Activated T-helper 1 cell treated with Interleukin-2 at 50 U/mL for 16 hours (primary cell): ENCODE measurements at places on chromosomes 1 and 21.

DNA sequence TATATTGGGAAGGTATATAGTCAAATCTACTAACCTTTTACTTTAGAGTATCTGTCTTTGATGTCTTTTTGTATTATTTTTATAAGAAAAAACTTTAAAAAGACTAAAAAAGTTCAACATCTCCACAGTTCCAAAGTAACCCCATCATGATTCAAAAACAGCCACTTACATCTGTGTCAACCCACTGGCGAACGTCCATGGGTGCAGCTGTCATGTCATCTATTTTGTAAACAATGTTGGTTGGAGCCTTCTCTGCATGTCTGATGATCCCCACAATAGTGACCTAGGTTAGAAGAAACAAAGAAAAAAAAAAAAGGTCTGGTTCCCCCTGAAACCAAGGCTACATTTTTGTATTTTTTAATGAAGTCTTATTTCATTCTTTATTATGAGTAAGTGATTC, 28.0 kb upstream of the SMPDL3B start:
- DNase-seq: no peak

DNA sequence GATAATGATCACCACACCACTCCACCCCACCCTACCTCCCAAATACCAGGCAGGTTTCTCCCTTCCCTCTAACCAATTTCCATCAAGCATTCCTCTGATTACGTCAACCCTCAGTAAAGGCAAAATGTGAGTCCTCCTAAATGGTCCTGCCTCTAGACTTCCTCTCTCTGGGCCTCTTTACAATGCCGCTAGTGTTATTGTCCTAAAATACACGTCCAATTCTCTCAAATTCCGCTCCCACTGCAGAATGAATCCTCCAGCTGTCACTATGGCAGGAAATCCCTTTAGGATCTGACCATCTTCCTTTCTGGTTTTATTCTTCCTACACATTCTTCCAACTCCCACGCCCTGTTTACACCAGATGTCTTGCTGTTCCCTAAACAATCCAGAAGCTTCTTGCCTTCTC, 68.7 kb downstream of the DEGS1 start:
- no peak for DNase-seq

DNA sequence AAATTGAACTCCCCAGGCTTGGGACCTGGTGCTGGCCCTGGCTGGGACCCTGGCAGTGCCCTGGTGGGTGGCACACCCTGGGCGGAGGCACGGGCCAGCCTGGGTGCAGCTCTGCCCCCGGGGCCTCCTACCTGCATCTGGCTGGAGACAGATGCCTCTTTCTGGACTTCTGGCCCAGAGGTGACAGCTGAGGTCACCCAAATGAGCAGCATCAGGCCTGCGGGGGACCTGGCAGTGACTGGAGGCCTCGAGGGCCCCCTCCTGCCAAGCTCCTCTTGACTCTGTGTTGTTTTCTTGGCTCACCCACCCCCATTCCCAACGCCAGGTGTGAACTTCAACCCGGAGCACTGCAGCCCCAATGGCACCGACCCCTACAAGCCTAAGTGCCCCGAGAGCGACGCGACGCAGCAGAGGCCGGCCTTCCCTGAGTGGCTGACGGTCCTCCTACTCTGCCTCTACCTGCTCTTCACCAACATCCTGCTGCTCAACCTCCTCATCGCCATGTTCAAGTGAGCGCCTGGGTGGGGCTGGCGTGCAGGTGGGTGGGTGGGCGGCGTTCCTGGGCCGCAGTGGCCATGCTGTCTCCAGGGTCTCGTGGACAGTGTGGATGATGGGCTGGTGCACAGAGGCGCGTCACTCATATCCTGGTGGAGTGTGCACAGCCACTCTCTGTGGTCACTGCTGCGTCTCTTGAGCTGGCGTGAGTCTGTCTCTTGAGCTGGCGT, 41.6 kb upstream of the LRRC3 start:
- no peak for DNase-seq

- no peak for DNase-seq
These were observed 923.2 kb downstream of the LTN1 start for GRCh38 chr21:28069450-28069923.

- no peak for DNase-seq
These were observed 100.8 kb downstream of the C1orf21 start for GRCh38 chr1:184487531-184488193.

DNA sequence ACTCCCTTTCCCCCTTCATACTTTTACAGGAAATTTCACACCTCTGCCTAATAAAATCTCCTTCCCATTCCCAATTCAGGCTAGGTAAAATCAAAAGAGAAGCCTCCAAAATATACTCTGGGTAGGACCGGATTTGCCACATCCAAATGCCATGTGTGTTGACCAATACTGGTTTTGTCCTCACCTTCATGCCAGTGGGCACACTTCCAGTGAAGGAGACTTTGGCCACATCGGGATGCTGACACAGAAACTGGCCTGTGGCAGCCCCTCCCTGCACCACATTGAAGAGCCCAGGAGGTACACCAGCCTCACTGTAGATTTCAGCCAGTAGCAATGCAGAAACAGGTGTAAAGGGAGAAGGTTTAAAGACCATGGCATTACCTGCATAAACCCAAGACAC, 18.1 kb downstream of the ALDH9A1 start:
- DNase-seq: no peak

DNA sequence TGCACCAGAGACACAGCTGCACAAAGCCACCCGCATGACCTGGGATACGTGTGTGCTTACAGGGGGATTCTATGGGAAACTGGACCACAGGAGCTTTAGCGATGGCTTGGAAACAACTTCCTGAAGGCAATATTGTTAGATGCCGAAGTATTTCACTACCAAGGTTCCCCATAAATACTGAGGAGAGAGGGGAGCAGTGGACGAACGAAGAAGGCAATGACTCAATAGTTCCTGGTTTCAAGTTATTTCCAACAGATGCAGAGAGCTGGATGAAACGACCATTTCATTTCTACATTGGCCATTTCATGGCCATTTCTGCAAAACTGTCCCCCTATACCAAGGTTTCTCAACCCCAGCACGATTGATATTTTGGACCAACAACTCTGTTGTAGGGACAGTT, 61.3 kb downstream of the CD34 start:
- no peak for DNase-seq

- DNase-seq: no peak
These were observed 10.6 kb downstream of the PTPRC start for GRCh38 chr1:198649232-198649967.

- DNase-seq: no peak
These were observed 114.6 kb upstream of the MAGI3 start for GRCh38 chr1:113275691-113276090.

DNA sequence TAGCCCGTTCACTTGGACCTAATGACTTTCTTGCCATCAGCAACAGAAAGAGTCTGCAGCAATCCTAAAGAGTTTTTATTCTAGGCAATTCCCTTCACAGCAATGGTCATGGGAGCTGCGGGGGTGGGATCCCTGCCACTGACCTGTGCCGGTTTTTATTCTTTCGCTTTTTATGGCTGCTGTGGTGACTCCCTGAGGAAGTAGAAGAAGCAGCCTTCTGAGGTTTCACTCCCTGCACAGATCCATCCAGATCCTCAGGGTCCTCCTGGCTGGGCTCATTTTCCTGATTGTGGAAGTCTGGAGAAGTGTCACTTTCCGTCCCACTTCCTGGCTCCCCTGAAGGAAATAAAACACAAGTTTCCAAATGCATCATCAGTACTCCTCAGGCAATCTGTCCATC, 12.9 kb downstream of the MEAF6 start:
- no peak for DNase-seq
